ENCODE measurements at places on chromosomes 1 and 21.

DNA sequence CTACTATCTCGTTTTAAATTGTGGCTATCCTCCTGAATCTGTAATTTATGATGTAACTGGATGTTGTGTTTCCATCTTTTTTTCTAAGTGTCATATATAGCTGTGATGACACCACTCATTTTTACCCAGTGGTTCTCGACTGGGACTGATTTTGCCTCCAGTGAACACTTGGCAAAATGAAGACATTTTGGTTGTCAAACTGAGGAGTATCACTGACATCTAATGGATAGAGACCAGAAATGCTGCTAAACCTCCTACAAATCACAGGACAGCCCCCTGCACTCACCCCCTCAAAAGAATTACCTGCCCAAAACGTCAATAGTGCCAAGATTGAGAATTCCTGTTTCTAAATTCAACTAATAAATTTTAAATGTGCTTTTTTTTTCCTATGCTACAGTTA lies 1.9 kb downstream of the TRMT13 start:
- DNase-seq: no peak

GRCh38 chr1:96416701-96417444 lies 304.7 kb upstream of the PTBP2 start:
- no peak for DNase-seq

- DNase-seq: no peak
Measured at GRCh38 chr1:5660141-5660935, 331.9 kb downstream of the NPHP4 start.

GRCh38 chr1:150156868-150157603 lies 7.3 kb downstream of the PLEKHO1 start:
- DNase-seq: no peak

GRCh38 chr1:58773406-58773840 lies 10.4 kb downstream of the JUN start:
- DNase-seq: no peak

DNA sequence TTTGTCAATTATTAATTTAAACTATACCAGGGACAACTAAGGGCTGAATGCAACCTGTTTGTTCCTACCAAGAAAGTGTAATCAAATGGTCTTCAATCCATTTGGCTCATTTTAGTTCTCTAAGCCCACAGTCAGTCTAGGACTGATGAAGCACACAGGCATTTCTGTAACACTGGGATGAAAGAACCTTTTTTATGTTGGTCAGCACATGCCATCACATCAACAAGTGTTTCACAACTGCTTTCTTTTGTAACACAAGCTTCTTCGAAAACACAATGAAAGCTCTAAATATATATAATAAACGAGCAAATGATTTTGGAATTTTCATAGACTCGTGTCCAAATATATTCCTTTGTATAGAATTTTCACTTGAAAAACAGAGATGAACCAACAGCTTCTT lies 28.8 kb downstream of the HEATR1 start:
- DNase-seq: no peak

DNA sequence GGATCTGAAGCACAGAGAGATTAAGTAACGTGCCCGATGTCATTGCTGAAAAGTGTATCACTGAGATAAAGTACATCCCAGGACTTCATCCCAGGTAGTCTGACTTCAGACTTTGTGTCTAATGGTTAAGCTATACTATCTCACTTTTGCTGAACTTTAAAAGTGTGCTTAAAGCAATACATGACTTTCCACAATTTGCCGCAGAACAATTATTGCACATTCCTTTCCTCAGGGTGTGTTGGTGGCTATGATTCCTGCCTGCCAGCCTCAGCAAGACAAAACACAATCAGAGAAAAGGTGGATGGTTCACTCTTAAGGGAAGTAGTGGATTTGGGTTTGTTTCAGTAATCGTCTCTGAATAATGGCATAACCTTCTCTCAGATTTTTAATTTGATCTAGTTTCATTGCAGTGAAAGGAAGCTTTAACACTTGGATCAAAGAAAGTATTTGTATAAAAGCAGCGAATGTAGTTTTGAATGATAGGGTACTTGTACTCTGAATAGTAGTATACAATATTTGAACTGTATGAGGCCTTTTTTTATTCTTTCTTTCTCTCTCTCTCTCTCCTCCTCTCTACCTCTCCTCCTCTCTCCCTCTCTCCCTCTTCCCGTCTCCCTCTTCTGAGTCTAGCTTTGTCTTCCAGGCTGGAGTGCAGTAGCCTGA lies 47.0 kb downstream of the CNST start:
- no peak for DNase-seq

DNA sequence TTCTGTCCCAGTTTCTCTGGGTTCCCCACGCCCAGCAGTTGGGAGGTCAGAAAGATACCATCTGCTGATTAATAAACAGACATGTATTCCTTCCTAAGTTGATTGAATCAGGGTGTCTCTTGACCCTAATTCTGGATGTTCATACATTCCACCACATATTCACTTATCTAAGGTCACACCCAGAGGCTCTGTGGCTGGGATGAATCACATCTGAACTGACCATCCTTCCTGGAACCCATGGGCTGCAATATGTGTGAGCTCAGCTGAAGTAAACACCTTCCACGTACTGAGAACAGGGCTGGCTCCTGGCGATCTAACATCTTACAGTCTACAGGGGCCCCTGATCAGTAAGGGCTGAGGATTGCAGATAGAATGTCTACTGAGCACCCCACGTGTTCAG lies 20.5 kb upstream of the TRABD2B start:
- DNase-seq: no peak

DNA sequence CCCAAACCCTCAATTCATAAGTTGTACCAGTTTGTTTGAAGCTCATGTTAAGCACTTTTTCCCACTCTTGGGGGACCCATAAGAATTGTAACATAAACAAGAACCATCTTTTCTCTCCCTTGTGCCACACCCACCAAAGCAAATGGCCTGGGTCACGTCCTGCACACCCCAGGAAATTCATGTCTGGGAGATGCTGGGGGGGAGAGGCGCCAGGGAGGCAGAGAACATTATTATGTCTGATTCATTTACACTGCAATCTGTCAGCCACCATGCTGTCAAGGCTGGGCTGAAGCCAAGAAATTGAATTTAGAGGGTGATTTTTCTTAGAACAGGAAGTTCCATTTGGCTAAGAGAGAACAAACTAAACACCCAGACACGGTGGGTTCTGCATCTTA lies 37.2 kb upstream of the IPO9 start:
- DNase-seq: no peak

GRCh38 chr1:10054465-10054864 lies 21.7 kb downstream of the UBE4B start:
- DNase-seq: no peak

DNA sequence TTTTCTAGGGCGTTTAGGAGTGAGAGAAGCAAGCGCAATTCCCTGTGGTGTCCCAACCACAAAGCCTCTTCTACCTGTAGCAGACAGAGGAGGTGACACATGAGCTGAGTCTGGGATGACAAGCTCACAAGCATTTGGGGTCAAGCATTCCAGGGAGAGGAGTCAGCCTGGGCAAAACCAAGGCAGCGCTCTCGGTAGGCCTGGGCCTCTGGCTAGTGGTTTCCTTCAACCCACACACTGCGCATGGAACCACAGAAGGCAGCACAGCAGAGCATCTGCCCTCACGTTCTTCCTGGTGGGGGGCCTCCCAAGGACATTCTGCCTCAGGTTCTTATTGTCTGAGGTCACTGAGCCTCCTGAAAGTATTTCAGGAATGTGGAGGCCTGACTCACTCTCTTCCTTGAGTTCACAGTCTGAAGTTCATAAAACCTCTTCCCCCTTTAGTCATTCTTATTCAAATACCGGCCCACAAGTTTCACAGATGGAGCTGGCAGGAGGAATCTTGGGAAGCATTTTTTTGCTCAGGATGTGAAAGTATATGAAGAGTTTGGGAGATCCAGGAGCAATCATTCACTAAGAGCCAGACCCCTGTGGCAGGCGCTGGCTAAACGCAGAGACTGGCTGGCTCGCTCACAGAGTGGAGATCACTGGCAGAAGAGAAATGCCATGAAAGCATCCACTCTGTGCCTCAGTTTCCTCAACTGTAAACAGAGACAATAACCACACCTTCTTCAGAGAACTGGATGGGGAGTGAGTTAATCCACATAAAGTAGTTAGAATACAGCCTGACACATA lies 26.8 kb downstream of the CCN1 start:
- no peak for DNase-seq

GRCh38 chr1:32508761-32509160 lies 30.5 kb upstream of the ZBTB8A start:
- DNase-seq: no peak

GRCh38 chr1:228334226-228334935 lies 72.3 kb downstream of the TRIM11 start:
- DNase-seq: no peak

DNA sequence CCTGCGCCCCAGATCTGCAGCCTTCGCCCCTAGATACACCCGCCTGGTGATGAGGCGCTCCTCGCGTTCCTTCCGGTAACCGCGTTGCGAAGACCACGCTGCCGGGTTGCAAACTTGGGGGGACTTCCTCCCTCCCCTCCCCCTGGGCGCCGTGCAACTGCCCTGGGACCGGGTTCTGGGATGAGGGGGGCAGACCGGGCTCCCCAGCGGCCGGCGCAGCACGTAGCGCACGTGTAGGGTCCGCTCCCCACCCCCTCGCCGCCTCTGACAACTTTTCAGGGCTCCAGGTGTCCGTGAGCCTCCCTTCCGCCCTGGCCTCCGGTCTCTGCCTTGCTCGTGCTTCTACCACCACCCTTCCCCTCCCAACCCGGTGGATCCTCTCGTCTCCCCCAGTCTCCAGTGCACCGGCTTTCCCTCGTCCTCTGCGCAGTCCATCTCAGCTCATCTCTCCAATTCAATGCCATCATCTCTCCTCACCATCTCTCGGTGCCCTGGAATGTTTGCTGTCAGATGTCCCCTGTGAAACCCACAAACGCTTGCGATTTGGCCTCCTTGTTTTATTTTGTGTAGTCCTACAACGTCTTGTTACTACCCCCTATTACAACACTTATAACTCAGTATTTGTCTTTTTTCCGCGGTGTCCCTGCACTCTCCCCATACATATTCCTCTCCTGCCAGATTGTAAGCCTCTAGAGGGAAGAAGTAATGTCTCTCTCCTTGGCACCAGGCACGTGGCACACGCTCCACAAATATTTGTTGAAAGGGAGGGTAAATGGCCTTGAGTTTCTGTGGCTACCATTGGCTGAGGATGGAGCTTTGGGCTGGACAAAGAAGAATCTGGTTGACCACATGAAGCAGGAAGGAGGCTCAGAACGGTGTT lies 782 bp downstream of the PCAT6 start:
- DNase-seq: no peak

DNA sequence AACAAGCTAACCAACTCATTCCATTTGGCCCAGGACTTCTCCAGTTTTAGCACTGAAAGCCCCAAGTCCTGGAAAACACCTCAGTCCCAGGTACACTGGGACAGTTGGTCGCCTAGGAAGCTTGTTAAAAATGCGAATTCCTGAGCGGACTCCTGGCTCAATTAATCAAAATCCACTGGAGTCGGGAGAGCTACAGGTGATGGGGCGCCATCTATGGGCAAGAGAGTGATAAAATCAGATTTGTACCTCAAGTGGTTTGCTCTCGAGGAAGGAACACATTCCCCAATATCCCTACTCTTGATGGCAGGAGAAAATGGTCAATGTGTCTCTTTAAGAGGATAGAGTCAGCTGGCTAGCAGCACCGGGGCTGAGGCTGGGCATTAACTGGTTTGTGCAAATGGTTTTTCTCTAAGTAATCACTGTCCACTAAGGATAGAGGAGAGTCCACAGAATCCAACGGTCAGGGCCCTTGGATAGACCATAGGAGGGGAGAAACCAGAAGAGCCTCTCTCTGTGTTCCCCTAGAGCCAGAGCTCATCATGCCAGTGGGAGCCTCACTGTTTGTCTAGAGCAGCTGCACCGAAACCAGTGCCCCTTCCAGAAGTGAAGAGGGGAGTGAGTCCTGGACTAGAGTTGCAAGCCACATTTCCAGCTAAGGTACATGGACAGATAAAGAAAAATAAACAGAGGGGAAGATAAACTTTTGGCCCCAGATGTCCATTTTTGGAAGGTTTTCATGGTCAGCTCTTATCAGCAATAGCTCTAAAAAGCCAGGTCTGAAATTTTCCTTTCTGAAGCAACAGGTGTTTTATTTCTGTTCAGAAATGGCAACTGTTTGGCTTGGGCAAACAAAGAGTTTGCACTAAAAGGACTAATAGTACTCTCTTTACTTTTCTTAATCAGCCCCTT lies 148.5 kb downstream of the TENT5C start:
- no peak for DNase-seq

DNA sequence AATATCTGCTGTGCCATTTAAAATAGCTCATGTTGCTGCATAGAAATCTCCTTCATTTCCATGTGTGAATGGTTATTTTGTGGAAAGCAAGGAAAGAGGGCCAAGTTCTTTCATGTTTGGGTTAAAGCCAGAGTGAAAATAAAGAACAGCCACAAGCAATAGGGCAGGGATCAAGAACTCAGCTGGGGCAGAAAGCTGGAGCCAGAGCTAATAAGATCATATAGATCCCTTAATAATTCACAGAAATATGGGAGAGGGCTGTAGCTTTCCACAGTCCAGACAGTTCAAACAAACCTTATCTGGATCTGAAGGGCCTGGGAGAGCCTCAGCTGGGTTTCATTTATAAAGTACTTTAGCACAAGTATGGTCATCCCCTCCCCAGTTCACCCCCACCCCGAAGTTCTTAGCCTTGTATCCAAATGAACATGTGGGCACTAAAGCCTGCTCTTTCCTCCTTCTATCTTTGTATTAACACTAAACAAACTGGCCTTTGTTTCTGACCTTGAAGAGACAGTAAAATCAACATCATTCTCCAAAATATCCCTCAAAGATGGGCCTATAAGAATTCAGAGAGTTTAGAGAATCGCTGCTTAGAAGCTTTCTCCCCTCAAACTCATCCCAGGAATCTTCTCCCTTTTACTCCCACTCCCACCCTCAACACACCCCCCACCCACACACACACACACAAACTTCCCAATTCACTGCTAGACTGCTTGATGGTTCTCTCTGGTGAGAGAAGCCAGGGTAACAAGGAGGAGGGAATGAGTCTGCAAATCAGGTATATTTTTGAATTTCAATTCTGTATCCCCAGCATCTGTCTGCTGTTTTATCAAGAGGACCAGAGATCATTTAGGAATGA lies 41.7 kb downstream of the UTP25 start:
- no peak for DNase-seq
